ENCODE measurements at places on chromosomes 1 and 21.

GRCh38 chr1:101781201-101781831 is 215.4 kb downstream of the OLFM3 start:
- H3K36me3 ChIP-seq, result no peaks in the 10 kb centered on the region
- H3K4me3 ChIP-seq, result no peak overlapping the region
- no peaks in the 10 kb centered on the region for H3K27me3 ChIP-seq
- H3K4me1 ChIP-seq, result no peaks in the 10 kb centered on the region
- DNase-seq, result no peak

- H3K27me3 ChIP-seq, result no peaks in the 10 kb centered on the region
- H3K27ac ChIP-seq, result no peak overlapping the region
- no peak overlapping the region for H3K4me3 ChIP-seq
- H3K4me1 ChIP-seq, result no peaks in the 10 kb centered on the region
- DNase-seq, result no peak
- no peaks in the 10 kb centered on the region for H3K36me3 ChIP-seq
Observed at GRCh38 chr1:67916140-67916886, 83.0 kb upstream of the GNG12 start.

- no peaks in the 10 kb centered on the region for H3K36me3 ChIP-seq
- H3K4me3 ChIP-seq, result no peak overlapping the region
- no peaks in the 10 kb centered on the region for H3K27me3 ChIP-seq
- no peak for DNase-seq
Observed at GRCh38 chr1:114037962-114038816, 58.9 kb downstream of the OLFML3 start.

- no peaks in the 10 kb centered on the region for H3K36me3 ChIP-seq
- peaks cover 9% of the 10 kb centered on the region for H3K4me1 ChIP-seq
- H3K27ac ChIP-seq, result no peak overlapping the region
- H3K4me3 ChIP-seq, result no peak overlapping the region
Observed at GRCh38 chr1:45485949-45486348, 5.0 kb downstream of the TESK2 start.

GRCh38 chr1:4084048-4084431 is 184.0 kb upstream of the C1orf174 start:
- H3K36me3 ChIP-seq, result no peaks in the 10 kb centered on the region
- no peak overlapping the region for H3K27ac ChIP-seq
- no peaks in the 10 kb centered on the region for H3K4me1 ChIP-seq

- H3K27ac ChIP-seq, result no peak overlapping the region
- H3K27me3 ChIP-seq, result no peaks in the 10 kb centered on the region
- no peaks in the 10 kb centered on the region for H3K4me1 ChIP-seq
- no peak overlapping the region for H3K4me3 ChIP-seq
- DNase-seq, result no peak
- no peaks in the 10 kb centered on the region for H3K36me3 ChIP-seq
Observed at GRCh38 chr1:236979149-236979900, 24.9 kb downstream of the MT1HL1 start.

DNA sequence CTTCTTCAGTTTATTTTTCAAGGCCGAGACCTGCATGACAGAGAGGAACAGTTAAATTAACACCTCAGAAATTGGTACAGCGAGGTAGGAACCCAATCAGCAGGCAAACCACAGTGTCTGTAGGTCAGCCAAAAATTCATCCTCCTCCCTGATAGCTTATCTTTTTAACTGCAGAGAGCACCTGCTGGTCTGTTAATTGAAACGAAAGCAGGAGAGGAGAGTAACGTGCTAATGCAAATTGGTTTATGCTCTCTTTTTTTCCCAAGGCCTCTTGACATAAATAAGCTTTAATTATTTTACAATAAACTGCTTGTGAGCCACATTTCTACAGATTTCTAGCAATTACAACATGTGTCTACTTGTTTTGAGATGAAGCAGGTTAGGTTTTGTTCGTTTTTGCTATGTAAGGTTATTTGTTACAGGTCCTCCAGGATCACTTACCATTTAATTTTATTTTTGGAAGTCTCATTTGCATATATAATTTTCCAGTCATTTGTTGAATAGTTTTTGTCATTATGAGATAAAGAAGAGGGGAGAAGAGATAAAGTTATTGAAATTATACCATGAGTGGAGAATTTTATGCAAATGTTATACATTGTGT is 179.9 kb downstream of the DENND1B start:
- H3K36me3 ChIP-seq, result no peaks in the 10 kb centered on the region
- H3K4me3 ChIP-seq, result no peak overlapping the region
- no peak overlapping the region for H3K27ac ChIP-seq
- H3K4me1 ChIP-seq, result no peaks in the 10 kb centered on the region

DNA sequence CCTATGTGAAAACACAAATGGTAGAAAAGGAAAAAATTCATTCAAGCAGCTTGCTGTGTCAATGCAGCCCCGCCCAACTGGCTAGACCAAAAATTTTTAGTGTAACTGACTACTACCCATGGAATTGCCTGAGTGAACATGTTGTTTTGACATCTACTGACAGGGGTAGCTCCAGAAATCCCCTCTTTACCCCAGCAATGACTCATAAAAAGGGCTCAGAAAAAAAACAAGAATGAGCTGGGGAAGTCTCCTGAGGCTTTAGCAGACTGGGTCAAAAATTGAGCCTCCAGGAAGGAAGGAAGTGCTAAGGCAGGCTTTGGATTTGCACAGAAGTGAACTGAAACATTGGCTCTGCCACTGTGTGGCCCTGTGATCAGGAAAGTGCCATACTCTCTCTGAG is 24.4 kb upstream of the FGGY start:
- no peaks in the 10 kb centered on the region for H3K27me3 ChIP-seq
- no peaks in the 10 kb centered on the region for H3K36me3 ChIP-seq
- H3K27ac ChIP-seq, result no peak overlapping the region
- DNase-seq, result no peak

DNA sequence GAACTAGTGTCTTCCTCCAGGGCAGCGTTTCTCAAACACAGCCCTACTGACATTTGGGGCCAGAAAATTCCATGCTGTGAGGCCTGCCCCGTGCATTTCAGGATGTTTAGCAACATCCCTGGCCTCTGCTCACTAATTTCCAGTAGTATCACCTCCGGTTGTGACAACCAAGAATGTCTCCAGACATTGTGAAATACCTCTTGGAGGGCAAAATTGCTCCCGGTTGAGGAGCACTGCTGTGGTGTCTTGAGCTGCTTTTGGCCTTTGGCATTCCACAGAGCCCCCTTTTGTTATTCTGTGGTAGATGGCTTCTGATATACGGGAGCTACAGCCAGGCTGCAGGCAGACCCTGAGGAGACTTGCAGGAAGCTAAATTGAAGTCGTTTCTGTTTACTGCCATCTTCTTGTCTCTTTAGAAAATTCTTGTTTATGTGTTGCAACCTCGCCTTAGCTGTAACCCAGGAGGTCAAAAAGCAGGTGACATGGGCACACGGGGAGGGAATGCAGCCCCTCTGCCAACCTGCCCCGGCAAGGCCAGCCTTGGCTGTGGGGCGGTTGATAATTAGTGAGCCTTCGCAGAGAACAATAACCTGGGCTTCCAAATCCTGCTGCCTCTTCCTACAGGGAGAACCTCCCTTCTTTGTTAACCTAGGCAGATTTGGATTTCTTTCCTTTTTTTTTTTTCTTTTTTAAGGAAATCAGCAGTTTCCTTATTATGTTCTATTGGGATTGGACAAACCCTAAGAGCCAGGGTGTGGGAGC is 74.7 kb upstream of the AKT3 start:
- no peak overlapping the region for H3K27ac ChIP-seq
- H3K36me3 ChIP-seq, result no peaks in the 10 kb centered on the region
- no peak overlapping the region for H3K4me3 ChIP-seq
- H3K27me3 ChIP-seq, result no peaks in the 10 kb centered on the region

GRCh38 chr1:226233293-226233692 is 9.8 kb downstream of the MIXL1 start:
- no peak overlapping the region for H3K27ac ChIP-seq
- peaks cover 27% of the 10 kb centered on the region for H3K36me3 ChIP-seq
- no peak overlapping the region for H3K4me3 ChIP-seq
- DNase-seq, result no peak

GRCh38 chr1:234710381-234710780 is 100.4 kb upstream of the IRF2BP2 start:
- H3K36me3 ChIP-seq, result no peaks in the 10 kb centered on the region
- no peak for DNase-seq
- no peaks in the 10 kb centered on the region for H3K27me3 ChIP-seq

- H3K27me3 ChIP-seq, result no peaks in the 10 kb centered on the region
- H3K4me1 ChIP-seq, result no peaks in the 10 kb centered on the region
- no peak overlapping the region for H3K27ac ChIP-seq
- H3K4me3 ChIP-seq, result no peak overlapping the region
- DNase-seq, result no peak
- no peaks in the 10 kb centered on the region for H3K36me3 ChIP-seq
Observed at GRCh38 chr1:187624812-187625545, 796.2 kb downstream of the PLA2G4A start.
